ENCODE measurements at places on chromosomes 16 and 17.

DNA sequence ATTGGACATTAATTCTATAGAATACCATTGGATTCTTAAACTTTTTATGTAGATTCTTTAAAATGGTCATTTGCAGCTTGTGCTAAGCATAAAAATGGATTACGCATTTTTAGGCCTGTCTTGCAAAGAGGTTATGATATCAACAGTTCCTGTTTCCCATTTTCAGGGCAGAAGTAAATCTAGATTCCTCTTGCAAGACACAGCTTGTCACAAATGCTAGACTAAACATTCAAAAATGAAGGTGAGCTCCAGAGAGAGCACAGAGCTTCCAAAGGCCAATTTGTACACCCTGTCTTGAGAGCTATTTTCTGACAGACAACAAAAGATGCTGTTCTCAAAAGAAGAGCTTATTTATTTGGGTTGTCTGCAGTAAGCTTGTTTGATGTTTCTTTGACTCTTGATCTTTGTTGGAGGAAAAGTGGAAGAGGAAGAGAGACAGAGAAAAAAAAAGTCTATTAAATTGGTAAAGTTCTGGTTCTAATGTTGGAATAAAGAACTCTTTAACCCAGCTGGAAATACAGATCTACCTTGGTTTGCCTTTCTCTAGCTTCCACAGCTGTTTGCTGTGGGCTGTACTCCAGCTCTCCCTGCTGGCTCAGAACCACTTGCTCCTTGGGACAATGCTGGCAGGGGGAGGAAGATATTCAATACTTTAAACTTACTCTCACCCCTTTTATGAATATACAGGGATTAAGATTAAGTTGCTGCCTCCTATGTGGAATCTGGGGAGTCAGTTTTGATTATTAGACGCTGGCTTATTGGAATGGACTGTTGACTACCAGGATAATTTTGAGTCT is 651.8 kb downstream of the CDH11 start:
- peak; percentile 75 for ATAC-seq

GRCh38 chr16:12231666-12232065 is 255.1 kb downstream of the SNX29 start:
- peak; percentile 22 for ATAC-seq

DNA sequence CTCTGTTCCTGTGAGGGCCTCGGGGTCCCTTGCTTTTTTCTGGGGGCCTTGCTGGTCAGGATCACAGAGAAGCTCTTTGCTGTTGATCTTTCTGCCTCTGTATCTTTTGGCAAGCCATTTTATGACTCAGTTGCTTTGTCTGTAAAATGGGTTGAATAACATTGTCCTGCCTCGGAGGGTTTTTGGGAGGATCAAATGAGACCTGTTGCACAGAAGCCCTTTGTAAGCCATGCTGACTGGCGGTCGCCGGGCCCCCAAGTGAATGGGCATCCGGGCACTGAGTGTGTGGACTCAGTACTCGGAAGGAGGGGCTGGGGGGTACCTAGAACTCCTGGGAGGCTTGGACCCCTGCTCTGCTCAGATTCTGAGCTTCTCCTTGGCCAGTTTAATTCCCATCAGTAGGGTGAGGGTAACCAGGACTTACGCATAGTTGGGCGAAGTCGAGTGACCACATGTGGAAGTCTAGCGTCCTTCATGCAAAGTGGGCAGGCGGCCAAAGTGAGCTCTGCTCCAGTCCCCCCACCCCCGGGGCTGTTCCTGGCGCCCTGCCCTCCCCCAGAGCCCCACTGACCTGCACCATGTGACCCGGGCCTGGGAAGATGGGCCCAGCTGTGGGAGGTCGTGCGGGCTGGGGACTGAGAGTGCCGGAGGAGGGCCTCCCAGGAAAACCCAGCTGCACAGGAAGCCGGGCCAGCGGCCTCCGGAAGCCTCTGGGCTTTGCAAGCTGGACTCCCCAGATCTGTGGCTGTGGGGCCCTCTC is 284.0 kb downstream of the SEC14L1 start:
- peak; percentile 13 for ATAC-seq

GRCh38 chr17:64216338-64217248 is 46.5 kb downstream of the TEX2 start:
- ATAC-seq, result peak; percentile 76

DNA sequence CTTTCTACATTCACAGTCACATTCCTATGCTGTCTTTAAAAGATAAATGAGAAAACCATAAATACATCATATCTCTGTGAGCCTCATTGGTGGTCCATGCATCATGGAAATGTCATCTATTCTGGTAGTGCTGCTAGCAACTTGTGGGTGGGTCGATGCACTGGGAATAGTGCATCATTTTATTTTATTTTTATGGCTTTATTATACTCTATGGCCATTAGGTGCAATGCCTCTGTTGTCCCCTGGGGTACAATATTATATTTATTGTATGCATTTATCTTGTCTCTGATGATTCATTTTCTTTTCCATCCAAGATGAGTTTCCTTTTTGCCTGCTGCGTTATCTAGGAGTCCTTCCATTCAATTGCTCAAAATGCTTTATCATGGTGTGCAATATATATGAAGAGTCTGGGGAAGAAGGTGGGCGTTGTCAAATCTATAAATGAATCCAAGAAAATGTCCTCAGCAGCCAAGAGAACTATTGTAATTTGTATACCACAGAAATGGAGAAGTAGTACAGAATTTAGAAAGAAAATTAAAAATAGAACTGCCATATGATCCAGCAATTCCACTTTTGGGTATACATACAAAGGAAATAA is 324.0 kb downstream of the KCNJ2 start:
- ATAC-seq, result peak; percentile 27

DNA sequence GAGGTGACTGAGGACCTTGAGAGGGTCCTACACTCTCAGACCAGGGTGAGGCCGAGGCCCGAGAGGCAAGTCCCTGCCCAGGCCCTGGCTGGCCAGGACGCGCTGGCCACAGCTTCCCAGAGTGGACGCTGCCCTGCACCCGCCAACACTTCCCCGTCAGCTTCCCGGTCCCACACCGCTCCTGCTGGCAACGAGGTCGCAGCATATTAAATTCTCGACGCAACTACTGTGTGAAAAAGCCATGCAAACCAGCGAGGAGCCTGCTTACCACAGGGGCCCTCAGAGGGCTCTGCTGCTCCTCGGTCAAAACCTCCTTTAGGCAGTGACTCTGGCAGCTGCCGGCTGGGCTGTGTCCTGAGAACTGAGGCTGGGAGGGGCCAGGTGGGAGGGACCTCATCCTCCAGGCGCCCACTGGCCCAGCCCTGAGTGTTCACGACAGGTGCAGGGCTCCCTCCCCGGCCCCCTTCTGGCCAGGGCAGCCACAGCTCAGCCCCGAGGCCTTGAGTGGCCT is 2.1 kb upstream of the TEX19 start:
- ATAC-seq, result no peak

- no peak for ATAC-seq
Measured at GRCh38 chr16:4947722-4948503, 10.2 kb upstream of the SEC14L5 start.

DNA sequence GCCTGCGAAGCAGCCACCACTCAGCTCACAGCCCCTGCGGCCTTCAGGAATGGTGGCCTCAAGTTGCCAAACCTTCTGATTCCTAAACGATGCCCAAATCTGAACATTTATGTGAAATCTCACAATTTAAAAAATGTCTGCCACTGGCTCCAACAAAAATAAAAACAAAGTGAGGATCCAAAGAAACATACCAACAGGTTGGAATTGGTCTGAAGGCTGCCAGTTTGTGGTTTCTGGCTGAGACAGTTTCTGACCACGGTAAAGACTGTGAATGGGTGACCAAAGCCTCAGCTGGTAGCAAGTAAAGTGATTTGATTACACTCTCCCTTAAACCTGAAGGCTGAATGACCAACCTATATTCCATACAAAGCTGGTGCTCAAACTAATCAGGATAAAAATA is 24.9 kb downstream of the LITAFD start:
- no peak for ATAC-seq

DNA sequence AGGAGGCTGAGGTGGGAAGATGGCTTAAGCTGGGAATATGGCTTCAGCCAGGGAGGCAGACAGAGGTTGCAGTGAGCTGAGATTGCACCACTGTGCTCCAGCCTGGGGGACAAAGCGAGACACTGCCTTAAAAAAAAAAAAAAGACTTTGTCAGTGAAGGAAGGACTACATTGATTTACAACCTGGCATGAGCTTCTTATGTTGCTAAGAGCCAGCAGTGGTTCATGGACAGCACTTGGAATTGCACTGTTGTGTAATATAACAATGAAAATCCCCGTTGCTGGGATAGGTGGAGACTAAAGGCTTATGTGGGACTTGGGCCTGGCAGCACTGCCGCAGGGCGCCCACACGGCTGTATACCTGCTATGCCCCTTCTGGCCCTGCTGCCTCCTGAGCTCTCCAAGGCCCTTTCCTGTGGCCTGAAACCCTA is 14.1 kb upstream of the SLC16A5 start:
- ATAC-seq, result no peak

GRCh38 chr16:11637320-11637719 is 30.9 kb upstream of the SNN start:
- ATAC-seq, result no peak

GRCh38 chr16:56233795-56234566 is 42.7 kb downstream of the GNAO1 start:
- ATAC-seq, result no peak

- peak; percentile 99 for ATAC-seq
Measured at GRCh38 chr16:84819644-84820304, at the start of gene CRISPLD2. Gene CRISPLD2, plus strand, starts transcription at chr16:84819985. Its CDS starts 18,511 bp downstream, at chr16:84838496.

DNA sequence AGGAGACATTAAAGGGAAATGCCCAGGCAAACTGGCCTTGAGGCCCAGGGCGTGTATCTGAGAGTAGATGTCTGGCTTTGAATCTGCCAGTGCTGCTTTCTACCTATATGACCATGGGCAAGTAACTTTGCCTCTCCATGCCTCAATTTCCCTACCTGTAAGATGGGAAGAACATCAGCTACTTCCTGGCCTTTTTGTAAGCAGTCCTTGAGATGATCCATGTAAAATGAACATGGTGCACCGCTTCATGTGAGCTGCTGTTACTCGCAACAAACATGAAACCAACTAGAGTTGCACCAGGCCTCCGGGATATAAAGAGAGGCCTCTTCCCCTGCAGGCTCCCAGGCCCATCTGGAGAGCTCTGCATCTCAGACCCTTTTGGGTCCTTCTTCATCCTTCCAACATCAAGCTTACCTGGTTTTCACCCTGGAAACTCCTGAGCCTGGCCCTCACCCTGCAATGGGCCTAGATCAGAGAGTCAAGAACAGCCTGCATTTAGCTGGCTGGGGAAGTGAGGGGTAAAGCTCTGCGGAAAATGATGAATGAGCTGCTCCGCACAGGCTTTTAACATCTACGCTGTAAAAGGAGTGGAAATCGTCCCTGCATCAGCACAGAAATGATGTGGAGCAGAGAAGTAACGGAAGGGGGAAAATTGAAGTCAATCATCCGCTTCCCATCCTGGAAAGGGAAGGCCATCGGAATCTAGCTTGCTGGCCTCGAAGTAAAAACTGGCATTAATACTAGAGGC is 2.3 kb upstream of the MYH11 start:
- no peak for ATAC-seq

- ATAC-seq, result peak; percentile 45
Measured at GRCh38 chr16:81551151-81551808, 106.7 kb downstream of the CMIP start.

- ATAC-seq, result no peak
Measured at GRCh38 chr16:60655514-60656153, 1380.6 kb downstream of the CDH8 start.

DNA sequence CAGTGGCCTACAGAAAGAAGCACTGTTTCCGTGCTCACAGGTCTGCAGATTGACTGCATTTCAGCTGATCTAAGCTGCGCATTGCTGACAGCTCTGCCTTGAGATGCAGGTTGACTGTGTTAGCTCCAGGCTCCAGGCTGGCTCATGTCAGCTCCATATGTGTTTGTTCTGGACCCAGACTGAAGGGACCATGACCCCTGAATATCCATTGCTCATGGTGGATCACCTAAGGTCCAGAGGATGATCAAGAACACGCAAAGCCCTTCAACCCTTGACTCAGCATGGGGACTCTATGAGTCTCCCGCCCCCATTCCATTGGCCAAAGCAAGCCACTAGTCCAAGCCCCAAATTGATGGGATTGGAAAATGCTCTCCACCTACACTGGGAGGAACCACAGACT is 239.3 kb upstream of the C16orf82 start:
- ATAC-seq, result no peak

DNA sequence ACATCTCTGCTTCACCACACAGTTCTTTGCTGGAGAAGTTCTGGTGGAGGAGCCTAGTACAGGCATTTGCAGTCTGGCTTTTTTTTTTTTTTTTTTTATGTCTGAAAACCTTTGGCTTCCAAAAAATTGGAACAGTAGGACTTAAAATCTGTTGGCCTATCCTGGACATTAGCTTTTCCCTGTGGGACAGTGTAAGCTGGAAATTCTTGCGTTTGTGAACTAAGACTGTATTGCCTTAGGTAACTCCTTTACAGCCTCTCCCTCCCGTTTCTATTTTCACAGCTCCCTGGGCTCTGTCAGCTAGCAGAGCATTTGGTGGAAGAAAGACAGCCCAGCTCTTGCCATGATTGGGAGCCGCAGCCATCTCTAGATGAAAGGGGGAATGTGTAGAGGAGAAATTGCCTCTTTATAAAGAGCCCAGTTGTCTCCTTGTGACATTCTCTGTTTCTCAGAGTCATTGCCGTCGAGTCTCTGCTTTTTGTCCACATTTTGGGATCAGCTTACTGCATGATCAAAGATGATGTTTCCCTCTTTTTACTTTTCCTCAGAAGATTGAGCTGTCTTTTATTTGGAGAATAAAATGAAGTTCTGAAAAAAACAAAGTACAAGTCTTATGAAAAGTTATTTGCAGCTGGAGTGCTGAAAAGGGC is 227.5 kb downstream of the SPECC1 start:
- no peak for ATAC-seq

- no peak for ATAC-seq
Measured at GRCh38 chr17:17420561-17421269, 56.1 kb upstream of the MED9 start.

DNA sequence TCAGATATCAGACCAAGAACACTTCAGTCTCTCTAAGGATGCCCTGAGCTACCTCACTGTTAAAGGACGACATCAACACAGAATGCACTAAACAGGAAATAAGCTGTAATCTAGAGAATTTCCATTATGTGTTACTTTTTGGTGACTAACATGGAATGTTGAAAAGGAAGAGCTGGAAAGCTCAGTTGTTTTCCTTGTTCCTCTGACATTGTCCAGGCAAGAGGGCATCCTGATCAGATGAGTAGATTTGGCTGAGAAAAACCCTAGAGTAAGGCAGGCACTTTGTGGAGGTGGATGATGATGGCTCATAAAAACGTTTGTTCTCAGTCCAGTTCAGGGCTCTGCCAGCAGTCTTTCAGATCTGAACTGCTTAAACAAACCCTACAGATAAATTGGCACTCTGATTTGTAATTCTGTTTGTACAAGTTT is 34.0 kb downstream of the DGKE start:
- ATAC-seq, result peak; percentile 86

- ATAC-seq, result no peak
Measured at GRCh38 chr16:88830258-88830657, 18.5 kb upstream of the APRT start.
